ENCODE measurements at places on chromosomes 13 and 19.

GRCh38 chr19:38291855-38292254 is 12.2 kb upstream of the C19orf33 start:
- peaks cover 52% of the 10 kb centered on the region for H3K36me3 ChIP-seq
- no peak for DNase-seq
- no peaks in the 10 kb centered on the region for H3K27me3 ChIP-seq
- H3K4me1 ChIP-seq: peaks cover 48% of the 10 kb centered on the region
- H3K4me3 ChIP-seq: no peak overlapping the region
- no peak overlapping the region for H3K27ac ChIP-seq

- H3K27me3 ChIP-seq: no peaks in the 10 kb centered on the region
- H3K4me3 ChIP-seq: no peak overlapping the region
- DNase-seq: no peak
- no peaks in the 10 kb centered on the region for H3K36me3 ChIP-seq
- H3K27ac ChIP-seq: no peak overlapping the region
Observed at GRCh38 chr19:44765949-44766335, 11.7 kb upstream of the CBLC start.

GRCh38 chr13:29743201-29743786 is 107.1 kb downstream of the UBL3 start:
- no peak overlapping the region for H3K27ac ChIP-seq
- H3K27me3 ChIP-seq: peaks cover 5% of the 10 kb centered on the region
- DNase-seq: no peak

- H3K36me3 ChIP-seq: no peaks in the 10 kb centered on the region
- no peak overlapping the region for H3K4me3 ChIP-seq
- no peaks in the 10 kb centered on the region for H3K27me3 ChIP-seq
- peak; percentile 49 for DNase-seq
Observed at GRCh38 chr13:37446503-37446902, 152.1 kb downstream of the POSTN start.

GRCh38 chr19:39671739-39672363 is 16.1 kb downstream of the LGALS16 start:
- no peak overlapping the region for H3K27ac ChIP-seq
- H3K36me3 ChIP-seq: no peaks in the 10 kb centered on the region
- no peak for DNase-seq

GRCh38 chr13:93289842-93290241 is 63.2 kb downstream of the GPC6 start:
- no peaks in the 10 kb centered on the region for H3K27me3 ChIP-seq
- H3K36me3 ChIP-seq: no peaks in the 10 kb centered on the region
- H3K4me3 ChIP-seq: no peak overlapping the region
- no peak for DNase-seq
- no peak overlapping the region for H3K27ac ChIP-seq

GRCh38 chr19:30237140-30237539 is 135.0 kb upstream of the ZNF536 start:
- no peak overlapping the region for H3K27ac ChIP-seq
- no peaks in the 10 kb centered on the region for H3K27me3 ChIP-seq
- DNase-seq: no peak

DNA sequence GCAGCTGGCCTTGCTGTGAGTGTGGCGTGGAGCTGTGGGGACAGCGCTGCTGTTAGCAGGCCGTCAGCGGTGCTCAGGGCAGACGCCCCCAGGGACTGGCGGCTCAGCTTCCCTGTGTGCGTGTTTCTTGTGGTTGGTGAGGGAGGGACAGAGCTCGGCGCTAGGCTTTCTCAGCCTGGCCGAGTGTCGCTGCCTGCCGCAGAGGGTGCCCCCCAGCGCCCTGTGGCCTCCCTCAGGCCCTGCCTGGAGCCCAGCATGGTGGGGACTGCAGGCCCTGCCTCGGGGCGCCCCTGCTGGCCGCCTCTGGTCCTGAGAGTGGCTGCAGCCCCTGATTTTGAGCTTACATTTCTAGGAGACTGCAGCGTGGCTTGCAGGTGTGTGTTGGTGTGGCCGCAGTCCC is 35.5 kb downstream of the DOT1L start:
- H3K36me3 ChIP-seq: peaks cover 30% of the 10 kb centered on the region
- H3K27ac ChIP-seq: no peak overlapping the region
- H3K4me3 ChIP-seq: no peak overlapping the region
- H3K4me1 ChIP-seq: peaks cover 21% of the 10 kb centered on the region
- H3K27me3 ChIP-seq: no peaks in the 10 kb centered on the region

DNA sequence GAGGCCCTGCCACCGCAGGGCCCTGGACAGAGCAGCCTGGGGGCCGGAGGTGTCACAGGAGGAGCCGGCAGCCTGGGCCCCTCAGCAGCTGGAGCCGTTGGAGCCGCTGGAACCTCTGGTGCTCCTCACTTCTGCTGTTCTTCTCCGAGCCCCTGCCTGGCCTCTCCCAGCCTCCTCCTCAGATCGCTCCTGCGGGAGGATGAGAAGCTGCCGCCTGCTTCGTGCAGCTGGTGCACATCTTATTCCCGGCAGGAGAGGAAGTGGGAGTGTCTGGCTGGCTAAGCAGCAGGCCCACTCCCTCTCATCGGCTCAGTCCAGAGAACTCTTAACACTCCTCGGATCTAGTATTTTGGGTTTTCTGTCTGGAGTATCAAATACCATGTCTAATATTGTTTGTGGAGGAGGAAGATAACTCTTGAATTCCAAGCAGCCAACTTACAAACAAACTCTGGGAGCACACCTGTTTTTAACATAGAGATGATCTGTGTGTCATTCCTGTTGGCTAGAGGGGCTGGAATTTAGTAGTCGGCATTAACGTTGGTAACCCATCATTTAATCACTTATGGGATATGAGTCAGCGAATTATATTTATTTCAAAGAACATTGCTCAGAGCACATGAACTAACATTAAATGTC is 37.1 kb upstream of the RNF113B start:
- H3K4me3 ChIP-seq: no peak overlapping the region
- H3K27me3 ChIP-seq: no peaks in the 10 kb centered on the region
- peak overlapping the region; percentile 43 for H3K27ac ChIP-seq
- H3K36me3 ChIP-seq: no peaks in the 10 kb centered on the region

- no peak for DNase-seq
- no peaks in the 10 kb centered on the region for H3K4me1 ChIP-seq
- H3K27me3 ChIP-seq: no peaks in the 10 kb centered on the region
- no peaks in the 10 kb centered on the region for H3K36me3 ChIP-seq
Observed at GRCh38 chr19:30330266-30330665, 41.9 kb upstream of the ZNF536 start.

- no peak overlapping the region for H3K27ac ChIP-seq
- no peaks in the 10 kb centered on the region for H3K27me3 ChIP-seq
- no peak for DNase-seq
- H3K4me1 ChIP-seq: no peaks in the 10 kb centered on the region
Observed at GRCh38 chr13:33958964-33959363, 141.0 kb downstream of the RFC3 start.

- no peak for DNase-seq
- peaks cover 11% of the 10 kb centered on the region for H3K4me1 ChIP-seq
- no peaks in the 10 kb centered on the region for H3K36me3 ChIP-seq
- H3K4me3 ChIP-seq: no peak overlapping the region
- no peak overlapping the region for H3K27ac ChIP-seq
Observed at GRCh38 chr19:4516199-4516938, 1.9 kb downstream of the PLIN4 start.

DNA sequence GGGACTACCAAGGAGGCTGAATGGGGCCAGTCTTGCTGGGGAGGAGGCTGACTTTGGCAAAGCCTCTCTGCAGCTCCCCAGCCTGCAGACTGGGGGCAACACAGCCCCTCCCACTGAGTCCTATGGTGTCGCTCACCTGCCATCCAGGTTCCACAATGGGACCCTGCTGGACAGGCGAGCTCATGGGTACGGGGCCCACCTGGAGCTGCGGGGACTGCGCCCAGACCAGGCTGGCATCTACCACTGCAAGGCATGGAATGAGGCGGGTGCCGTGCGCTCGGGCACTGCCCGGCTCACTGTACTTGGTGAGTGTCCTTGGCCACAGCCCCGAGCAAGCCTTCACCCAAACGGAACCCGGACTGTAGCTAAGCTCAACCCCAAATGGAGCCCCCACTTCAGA is 5.0 kb downstream of the CILP2 start:
- H3K4me3 ChIP-seq: no peak overlapping the region
- peaks cover 5% of the 10 kb centered on the region for H3K4me1 ChIP-seq
- H3K27me3 ChIP-seq: peaks cover 40% of the 10 kb centered on the region
- no peak for DNase-seq
- H3K36me3 ChIP-seq: no peaks in the 10 kb centered on the region
- H3K27ac ChIP-seq: no peak overlapping the region

GRCh38 chr13:110915874-110916206 is 971 bp upstream of the ANKRD10 start:
- H3K27me3 ChIP-seq: no peaks in the 10 kb centered on the region
- peak overlapping the region; percentile 94 for H3K4me3 ChIP-seq
- no peaks in the 10 kb centered on the region for H3K36me3 ChIP-seq
- peaks cover 26% of the 10 kb centered on the region for H3K4me1 ChIP-seq
- peak overlapping the region; percentile 81 for H3K27ac ChIP-seq

DNA sequence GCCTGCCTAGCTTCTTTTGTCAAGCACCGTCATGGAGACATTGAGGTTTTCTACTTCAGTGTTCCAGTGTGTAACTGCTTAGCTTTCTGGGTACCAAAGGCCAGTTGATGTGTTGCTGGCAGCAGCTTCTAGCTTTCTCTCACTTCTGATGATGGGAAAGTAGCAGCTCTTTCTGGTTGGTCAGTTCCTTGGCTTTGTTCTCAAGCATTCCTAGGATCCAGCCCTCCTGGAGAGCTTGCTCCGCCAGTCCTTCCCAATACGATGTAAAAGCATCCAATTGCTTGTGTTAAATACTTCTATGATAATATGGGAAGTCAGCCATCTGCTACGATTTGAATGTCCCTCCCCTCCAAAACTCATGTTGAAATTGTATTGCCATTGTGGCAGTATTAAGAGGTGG is 182.8 kb downstream of the UGGT2 start:
- H3K36me3 ChIP-seq: no peaks in the 10 kb centered on the region
- H3K4me1 ChIP-seq: no peaks in the 10 kb centered on the region
- no peaks in the 10 kb centered on the region for H3K27me3 ChIP-seq
- no peak for DNase-seq
- no peak overlapping the region for H3K4me3 ChIP-seq
- H3K27ac ChIP-seq: no peak overlapping the region

- H3K4me1 ChIP-seq: peaks cover 22% of the 10 kb centered on the region
- H3K36me3 ChIP-seq: peaks cover 4% of the 10 kb centered on the region
- peak overlapping the region; percentile 67 for H3K27ac ChIP-seq
- peak; percentile 50 for DNase-seq
Observed at GRCh38 chr13:110382229-110382628, 75.1 kb downstream of the COL4A2 start.

GRCh38 chr13:29568731-29569130 is 26.8 kb downstream of the SLC7A1 start:
- peaks cover 9% of the 10 kb centered on the region for H3K36me3 ChIP-seq
- peaks cover 73% of the 10 kb centered on the region for H3K4me1 ChIP-seq
- no peak for DNase-seq
- H3K4me3 ChIP-seq: no peak overlapping the region
- peak overlapping the region; percentile 66 for H3K27ac ChIP-seq

DNA sequence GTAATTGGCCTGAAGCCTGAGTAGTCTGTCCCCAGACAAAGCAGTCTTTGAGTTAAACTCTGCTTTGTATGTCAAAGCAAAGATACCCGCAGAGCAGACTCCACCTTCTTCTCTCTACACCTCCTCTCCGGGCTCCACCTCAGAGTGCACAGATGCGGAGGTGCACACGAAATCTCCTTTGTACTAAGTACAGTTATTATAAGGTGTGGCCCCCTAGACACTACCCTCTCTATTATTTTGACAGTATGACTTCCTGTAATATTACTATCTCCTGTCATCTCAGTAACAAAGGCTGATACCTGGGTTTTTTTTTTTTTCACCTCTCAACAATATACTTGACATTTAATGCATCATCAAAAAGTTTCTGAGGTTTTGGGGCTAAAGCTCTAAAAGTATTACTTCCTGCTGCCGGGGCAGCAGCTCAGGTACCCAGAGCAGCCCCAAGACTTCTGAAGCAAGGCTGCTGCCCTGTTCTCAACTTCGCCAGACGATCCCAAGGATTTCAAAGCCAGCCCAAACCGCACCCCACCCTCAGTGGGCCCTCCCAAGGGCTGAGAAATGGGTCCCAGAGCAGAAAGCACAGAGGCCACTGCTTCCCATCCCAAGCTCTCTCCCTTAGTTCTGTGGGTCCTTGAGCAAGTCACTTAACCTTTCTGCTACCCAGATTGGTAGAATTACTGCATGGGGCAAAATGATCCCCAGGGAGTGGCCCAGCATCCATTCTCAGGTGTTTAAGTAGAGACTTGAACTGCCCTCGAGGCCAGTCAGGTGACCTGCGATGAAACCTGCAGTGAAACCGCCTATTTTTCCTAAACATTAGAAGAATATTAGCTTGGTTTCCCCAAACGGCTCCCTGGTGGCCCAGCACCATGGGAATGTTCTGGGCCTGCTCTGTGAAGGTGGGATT is 180.6 kb downstream of the FOXO1 start:
- H3K4me1 ChIP-seq: peaks cover 7% of the 10 kb centered on the region
- H3K36me3 ChIP-seq: no peaks in the 10 kb centered on the region
- H3K27me3 ChIP-seq: no peaks in the 10 kb centered on the region
- no peak overlapping the region for H3K4me3 ChIP-seq

DNA sequence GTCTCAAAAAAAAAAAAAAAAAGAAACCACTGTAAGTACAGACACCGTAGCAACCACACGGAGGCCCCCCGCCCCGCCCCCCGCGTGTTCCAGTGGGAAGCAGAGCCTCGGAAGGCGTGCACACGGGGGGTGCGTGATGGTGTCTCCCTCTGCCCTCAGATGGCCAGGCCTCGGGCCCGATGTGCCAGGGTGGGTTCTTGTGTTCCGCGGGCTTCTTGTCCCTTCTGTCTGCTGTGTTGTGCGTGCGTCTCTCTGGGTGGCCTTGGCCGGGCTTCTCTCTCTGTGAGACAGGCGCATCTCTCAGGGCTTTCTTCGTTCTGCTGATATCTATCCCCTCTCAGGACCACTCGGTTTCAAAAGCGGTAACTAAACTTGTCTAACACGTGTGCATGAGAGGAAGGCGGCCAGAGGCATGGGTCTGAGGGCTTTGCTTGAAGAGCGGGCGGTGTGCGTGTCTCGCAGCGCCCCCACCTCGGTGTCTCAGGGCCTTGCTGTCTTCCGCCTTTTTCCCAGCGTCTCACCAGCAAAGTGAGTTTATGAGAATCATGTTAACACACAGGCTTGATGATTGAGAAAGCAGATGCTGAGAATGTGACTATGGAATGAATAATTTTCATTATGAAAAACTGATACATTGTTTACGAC is 12.6 kb downstream of the ATP11A start:
- DNase-seq: no peak
- H3K27ac ChIP-seq: no peak overlapping the region
- H3K4me1 ChIP-seq: no peaks in the 10 kb centered on the region
- H3K4me3 ChIP-seq: no peak overlapping the region
- H3K27me3 ChIP-seq: no peaks in the 10 kb centered on the region
- H3K36me3 ChIP-seq: no peaks in the 10 kb centered on the region

DNA sequence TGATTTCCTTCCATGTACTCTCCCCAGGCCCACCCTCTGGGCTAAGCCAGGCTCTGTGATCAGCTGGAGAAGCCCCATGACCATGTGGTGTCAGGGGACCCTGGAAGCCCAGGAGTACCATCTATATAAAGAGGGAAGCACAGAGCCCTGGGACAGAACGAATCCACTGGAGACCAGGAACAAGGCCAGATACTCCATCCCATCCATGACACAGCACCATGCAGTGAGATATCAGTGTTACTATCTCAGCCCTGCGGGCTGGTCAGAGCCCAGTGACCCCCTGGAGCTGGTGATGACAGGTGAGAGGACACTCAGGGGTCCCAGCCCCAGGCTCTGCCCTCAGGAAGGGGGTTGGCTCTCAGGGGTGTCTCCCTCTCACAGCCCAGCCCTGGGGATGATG is 27.5 kb upstream of the KIR3DL3 start:
- no peak overlapping the region for H3K4me3 ChIP-seq
- H3K4me1 ChIP-seq: no peaks in the 10 kb centered on the region
- no peaks in the 10 kb centered on the region for H3K27me3 ChIP-seq
- DNase-seq: no peak
- H3K36me3 ChIP-seq: no peaks in the 10 kb centered on the region

GRCh38 chr13:110478405-110479214 is 82.9 kb downstream of the RAB20 start:
- DNase-seq: no peak
- H3K27me3 ChIP-seq: no peaks in the 10 kb centered on the region
- no peak overlapping the region for H3K27ac ChIP-seq
- H3K36me3 ChIP-seq: peaks cover 29% of the 10 kb centered on the region
